Activated CD4-positive, alpha-beta T cell treated with anti-CD3 and anti-CD28 coated beads, Interleukin-2, amount 10 ng/mL, durations not matched to agents 7 days and 5 days (primary cell): ENCODE measurements at places on chromosomes 11 and 22. TPM values are rescaled to one million over a fixed set of nuclear protein-coding genes. Genes with fewer than 3 reads are reported as not detected.

DNA sequence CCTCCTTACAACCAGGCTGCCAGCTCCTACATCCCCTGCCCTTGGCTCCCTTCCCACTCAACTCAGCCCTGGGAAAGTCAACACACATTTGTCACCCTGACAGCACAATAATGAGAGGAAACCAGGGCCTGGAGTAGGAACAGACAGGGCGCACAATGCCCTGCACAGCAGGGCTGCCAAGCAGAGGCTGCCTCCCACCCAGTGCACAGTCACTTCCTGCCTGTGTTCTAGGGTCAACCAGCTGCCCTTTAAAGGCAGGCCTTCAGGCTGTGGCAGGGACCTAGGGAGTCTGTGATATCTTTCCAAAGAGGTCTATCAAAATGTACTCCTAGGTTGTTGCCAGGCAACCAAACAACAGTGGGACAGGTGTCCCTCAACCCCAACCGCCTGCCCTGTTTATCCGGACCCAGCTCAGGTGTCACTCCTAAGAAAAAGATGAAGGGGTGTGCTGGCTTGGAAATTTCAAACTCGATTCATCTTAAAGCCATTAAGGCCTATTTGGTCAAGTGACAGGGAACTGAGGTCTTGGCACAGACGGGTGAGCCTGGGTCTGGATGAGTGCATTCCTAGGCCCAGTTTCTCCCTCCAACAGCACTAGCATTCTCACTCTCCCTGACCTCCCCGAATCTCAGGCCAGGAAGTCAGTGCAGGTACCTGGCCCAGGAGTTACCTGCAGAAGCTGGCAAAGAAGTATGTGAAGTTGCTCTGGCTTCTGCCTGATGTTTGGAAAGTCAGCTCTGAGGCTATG, 110.3 kb upstream of the PITPNB start:
- no peak for DNase-seq
- no peaks in the 10 kb centered on the region for H3K27me3 ChIP-seq
- H3K4me1 ChIP-seq = no peaks in the 10 kb centered on the region
- no peak overlapping the region for H3K4me3 ChIP-seq
- no peaks in the 10 kb centered on the region for H3K36me3 ChIP-seq

The MS4A1 gene
- not detected for total RNA-seq

- no peak overlapping the region for H3K27ac ChIP-seq
- H3K4me1 ChIP-seq = no peaks in the 10 kb centered on the region
- peaks cover 16% of the 10 kb centered on the region for H3K36me3 ChIP-seq
- no peak for DNase-seq
- no peak overlapping the region for H3K4me3 ChIP-seq
- H3K27me3 ChIP-seq = no peaks in the 10 kb centered on the region
Observed at GRCh38 chr11:46437122-46437689, 45.6 kb upstream of the CHRM4 start.

DNA sequence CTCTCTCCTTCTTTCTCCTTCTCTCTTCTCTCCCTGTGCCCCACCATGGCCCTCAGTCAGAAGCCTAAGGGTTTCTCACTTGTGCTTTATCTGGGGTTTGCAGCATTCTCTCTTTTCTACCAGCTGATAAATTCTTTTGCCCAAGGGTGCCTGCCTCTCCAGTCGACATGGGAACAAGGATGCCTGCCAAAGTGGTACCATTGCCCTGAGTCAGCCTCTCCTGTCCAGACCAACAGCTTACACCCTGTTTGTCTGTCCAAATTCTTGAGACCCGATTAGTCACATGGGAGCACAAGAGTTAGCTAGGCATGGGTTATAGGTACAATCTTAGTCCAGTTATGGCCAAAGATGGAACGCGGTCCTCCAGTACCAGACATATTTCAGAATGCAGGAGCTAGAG, 242.7 kb downstream of the LARGE1 start:
- no peak for DNase-seq
- H3K4me3 ChIP-seq = no peak overlapping the region
- no peaks in the 10 kb centered on the region for H3K36me3 ChIP-seq
- H3K4me1 ChIP-seq = no peaks in the 10 kb centered on the region
- no peaks in the 10 kb centered on the region for H3K27me3 ChIP-seq

DNA sequence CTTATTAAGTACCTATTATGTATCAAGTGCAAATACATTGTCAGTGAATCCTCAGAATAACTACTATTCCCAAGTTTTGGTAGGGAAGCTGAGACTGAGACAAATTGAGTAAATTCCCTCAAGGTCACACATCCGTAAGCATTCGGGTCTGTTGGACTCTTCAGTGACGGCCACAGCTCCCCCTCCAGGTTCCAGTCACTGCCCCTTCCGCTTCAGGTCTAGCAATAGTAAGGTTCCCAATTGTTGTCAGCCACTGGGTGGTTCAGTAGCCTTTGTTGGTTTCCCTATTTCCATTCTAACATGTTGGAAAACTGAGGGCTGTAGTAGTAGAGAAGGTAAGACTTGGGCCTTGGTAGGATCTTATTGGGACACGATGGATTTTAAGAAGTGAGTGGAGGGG, 54.9 kb upstream of the TNRC6B start:
- H3K27me3 ChIP-seq = no peaks in the 10 kb centered on the region
- DNase-seq = no peak
- no peak overlapping the region for H3K4me3 ChIP-seq
- H3K36me3 ChIP-seq = peaks cover 37% of the 10 kb centered on the region

- peaks cover 47% of the 10 kb centered on the region for H3K4me1 ChIP-seq
- peak overlapping the region; percentile 10 for H3K27ac ChIP-seq
- H3K4me3 ChIP-seq = no peak overlapping the region
- peaks cover 81% of the 10 kb centered on the region for H3K36me3 ChIP-seq
- H3K27me3 ChIP-seq = no peaks in the 10 kb centered on the region
Observed at GRCh38 chr22:36325154-36326031, 62.4 kb downstream of the MYH9 start.
